Globus pallidus (tissue), 1 donor: ENCODE measurements at places on chromosomes 4 and X.

GRCh38 chrX:16718824-16719333 lies 533 bp upstream of the SYAP1 start:
- no peak for DNase-seq

DNA sequence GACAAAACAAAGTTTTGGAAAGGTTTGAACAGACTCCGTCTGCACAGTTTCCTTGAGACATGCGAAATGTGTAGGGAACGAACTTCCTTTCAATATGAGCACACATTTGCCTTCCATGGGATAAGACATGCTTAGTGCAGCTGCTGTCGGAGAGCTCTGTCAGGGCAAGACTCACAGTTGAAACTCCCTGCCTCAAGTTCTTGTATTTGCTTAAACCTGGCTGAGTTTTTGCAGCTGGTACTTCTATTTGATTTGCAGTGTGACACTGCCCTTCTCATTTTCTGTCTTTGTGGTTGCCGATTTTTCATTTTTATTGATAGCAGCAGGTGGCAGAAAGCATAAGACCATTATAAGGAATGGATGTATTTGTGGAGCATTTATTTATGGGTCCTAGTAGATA lies 18.2 kb upstream of the RHOH start:
- no peak for DNase-seq

- no peak for DNase-seq
These were observed 1312.0 kb downstream of the PCDH7 start for GRCh38 chr4:32032136-32032672.

- DNase-seq, result no peak
These were observed 5.6 kb downstream of the OTC start for GRCh38 chrX:38357747-38358673.

- DNase-seq, result no peak
These were observed 72.7 kb upstream of the BOD1L1 start for GRCh38 chr4:13700021-13700857.

DNA sequence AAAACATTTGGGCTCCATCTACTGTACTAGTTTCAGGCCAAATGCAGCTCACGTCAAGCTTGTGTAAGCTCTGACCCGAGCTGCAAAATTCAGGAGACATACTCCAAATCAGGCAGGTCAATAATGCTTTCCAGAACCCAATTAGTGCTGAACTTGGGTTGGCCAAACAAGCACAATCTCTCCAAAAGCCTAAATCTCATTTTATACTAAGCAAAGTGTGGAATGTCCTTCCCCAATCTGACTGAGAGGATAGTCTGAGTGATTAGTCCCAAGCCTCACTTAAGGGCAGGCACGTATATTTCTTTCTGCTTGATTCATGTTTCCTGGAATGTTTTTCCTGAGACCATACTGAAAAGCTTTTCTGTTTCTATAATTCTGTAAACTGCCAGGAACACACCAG lies 79.9 kb downstream of the NKX6-1 start:
- DNase-seq, result no peak

DNA sequence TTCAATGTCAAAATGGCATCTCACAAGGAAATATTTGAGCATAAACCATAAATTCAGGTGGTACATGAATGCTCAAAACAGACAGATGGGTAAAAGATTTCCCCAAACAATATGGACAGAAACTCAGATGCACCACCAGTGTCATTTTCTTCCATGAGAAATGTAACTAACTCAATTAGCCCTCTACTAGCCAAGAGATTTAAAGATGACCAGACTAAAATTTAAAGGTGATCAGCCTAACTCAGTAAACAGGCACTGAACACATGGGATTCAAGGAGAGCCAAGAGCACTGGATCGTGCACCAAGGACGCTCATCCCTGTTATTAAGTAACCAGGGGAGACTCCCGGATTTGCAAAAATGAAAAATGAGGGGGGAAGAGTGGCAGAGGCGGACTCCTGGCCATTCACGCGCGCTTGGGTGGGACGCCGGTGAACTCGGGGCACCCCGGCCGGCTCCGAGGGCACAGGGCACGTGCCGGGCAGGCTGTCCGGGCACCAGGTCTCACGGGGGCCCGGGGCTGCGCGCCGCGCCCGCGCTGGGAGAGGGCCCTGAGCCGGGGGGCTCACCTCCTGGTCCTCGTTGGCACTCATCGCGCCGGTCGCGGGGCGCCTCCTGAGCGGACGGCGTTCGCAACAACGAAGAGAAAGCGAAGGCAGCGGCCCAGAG lies 490 bp downstream of the RWDD4 start:
- DNase-seq, result peak; percentile 17

- DNase-seq, result no peak
These were observed 1528.3 kb downstream of the RPA4 start for GRCh38 chrX:98412058-98412457.

- DNase-seq, result no peak
These were observed at the start of gene VEGFD for GRCh38 chrX:15384304-15384703. TSS of gene VEGFD (minus strand) at chrX:15384413. CDS start at chrX:15383946, 467 bp downstream.

- DNase-seq, result no peak
These were observed 63.9 kb upstream of the PTPN13 start for GRCh38 chr4:86530183-86530582.

GRCh38 chrX:31039327-31039711 lies 32.5 kb downstream of the FTHL17 start:
- DNase-seq, result no peak

- no peak for DNase-seq
These were observed 184.4 kb downstream of the SPCS3 start for GRCh38 chr4:176504118-176504517.

- DNase-seq, result no peak
These were observed 9.0 kb downstream of the UBE2K start for GRCh38 chr4:39706741-39707511.

GRCh38 chr4:137310593-137311490 lies 221.5 kb downstream of the PCDH18 start:
- no peak for DNase-seq

DNA sequence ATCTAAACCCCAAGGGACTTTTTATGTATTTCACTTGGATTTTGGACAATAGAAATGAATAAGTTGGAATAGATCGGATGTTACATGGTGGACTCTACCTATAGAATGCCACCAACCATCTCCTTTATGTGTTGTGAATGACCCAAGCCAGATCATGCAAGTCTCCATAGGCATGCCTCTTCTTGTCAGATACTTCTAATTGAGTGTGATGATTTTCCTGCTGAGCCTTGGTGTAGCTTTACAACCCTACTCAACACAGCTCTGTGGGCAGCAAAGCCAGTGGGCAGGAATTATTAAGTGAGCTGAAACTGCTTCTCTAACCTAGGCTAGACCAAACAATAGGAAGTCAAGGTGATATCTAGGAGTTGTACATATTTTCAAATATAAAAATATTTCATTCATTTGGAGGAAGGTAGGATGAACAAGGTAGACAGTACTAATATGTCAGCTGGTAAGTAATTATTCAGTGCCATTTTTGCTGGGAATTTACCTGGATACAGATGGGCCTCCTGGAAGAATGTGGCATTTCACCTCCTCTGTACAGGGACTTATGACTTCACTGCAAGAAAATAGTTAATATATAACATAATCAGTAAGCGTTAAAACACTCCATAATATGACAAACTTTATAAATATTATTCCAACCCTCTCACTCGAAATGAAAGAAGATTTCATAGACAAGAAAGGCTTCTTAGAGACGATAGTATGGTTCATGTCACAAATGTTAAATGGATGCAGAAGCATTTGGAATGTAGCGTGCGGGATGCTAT lies 298.0 kb upstream of the FAT1 start:
- DNase-seq, result no peak

DNA sequence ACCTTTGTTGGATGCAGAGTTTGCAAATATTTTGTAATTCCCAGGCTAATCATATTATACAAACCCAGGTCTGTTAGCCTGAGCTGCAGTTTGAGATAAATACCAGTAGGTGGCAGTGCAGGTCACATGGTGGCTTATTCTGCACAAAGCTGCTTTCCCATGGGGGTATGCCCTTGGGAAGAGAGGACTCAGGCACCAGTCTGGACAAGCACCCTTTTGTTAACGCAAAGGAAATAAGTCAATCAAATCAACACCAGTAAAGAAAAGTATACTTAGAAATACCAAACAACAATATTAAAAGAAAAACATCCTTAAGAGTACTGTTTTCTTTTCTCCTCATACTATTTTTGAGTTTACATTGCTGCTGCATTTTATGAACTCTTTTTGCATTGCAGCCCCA lies 389.0 kb upstream of the ZFP42 start:
- DNase-seq, result peak; percentile 31

GRCh38 chr4:38499101-38499500 lies 164.9 kb upstream of the KLF3 start:
- no peak for DNase-seq

- DNase-seq, result no peak
These were observed 121.7 kb downstream of the TLL1 start for GRCh38 chr4:165994701-165995100.

GRCh38 chrX:42673301-42673810 lies 104.6 kb downstream of the PPP1R2C start:
- no peak for DNase-seq

- no peak for DNase-seq
These were observed 97.6 kb downstream of the AKAP4 start for GRCh38 chrX:50103176-50103575.

- no peak for DNase-seq
These were observed 432.9 kb downstream of the GRXCR1 start for GRCh38 chr4:43325220-43325967.

DNA sequence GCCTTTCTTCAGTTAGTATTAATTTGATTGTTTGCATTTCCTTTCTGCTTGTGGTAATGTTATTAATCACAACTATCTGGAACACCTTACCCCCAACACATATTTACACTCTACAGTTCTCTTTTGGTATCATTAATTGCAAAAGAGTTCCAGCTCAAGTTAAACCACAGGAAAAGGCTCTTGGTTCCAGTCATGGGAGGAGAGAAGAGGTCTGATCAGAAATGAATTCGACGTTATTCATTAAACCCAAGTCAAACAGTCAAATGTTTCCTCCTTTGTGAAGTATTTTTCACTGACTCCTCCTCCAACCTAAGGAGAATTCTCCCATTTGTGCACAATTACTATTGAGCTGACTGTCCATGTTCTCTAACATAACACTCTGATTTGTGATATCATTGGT lies 91.4 kb downstream of the SLC39A8 start:
- DNase-seq, result no peak

GRCh38 chr4:176359590-176359989 lies 39.8 kb downstream of the SPCS3 start:
- no peak for DNase-seq

- DNase-seq, result no peak
These were observed 103.3 kb upstream of the FAT1 start for GRCh38 chr4:186826846-186827533.

DNA sequence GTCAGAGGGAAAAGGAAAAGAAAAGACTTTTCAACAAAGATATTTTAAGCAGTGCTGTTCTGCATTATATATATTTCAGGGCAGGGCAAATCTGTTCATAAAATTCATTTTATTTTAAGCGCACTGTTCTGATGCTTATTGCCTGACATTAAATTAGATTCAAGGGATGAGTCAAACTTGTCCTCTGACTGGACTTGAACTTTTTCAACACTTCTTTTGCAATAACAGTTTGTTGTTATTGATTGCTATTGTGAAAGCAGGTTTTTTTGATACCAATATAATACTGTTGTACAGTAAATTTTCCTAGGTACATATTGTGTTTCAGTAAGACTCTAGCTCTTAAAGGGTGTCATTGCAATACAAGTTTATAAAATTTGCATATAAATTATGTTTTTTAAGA lies 481.3 kb downstream of the NAF1 start:
- no peak for DNase-seq

DNA sequence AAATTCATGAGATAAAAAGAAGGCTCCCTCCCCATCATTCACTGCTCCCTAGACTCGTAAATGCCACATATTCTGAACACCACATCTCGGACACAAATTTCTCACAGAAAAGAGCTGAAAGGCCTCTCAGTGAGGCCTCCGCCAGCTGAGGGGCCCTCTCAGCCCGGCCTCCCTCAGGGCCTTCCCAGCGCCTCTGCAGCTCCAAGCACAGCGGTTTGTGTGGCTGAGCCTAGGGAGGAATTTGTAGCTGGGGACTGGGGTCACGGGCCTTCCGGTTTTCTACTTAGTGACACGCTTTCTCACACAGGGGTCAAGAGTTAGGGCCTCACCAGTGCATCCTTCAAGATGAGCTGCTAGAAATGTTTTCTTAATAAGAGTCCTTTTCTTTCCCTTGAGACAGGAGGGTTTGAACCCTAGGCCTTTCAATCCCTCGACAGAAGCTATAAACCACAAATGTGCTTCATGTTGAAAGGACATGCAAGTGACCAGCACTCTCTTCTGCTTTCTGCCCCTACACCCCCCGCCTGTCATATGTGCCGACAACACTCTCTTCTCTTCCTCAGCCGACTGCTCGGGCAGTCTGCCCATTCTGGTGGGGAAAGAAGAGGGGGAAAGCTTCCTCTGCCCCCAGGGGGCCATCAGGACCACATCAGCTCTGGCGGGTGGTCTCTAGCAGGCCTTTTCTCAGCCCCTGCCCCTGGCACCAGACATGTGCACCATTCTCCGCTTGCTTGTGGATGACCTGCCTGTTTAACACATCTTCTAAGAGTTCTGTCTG lies 104.9 kb downstream of the CHIC2 start:
- no peak for DNase-seq

GRCh38 chr4:80221161-80221560 lies 23.9 kb downstream of the PRDM8 start:
- DNase-seq, result no peak

- peak; percentile 72 for DNase-seq
These were observed 3.1 kb upstream of the GRPEL1 start for GRCh38 chr4:7070729-7071511.

DNA sequence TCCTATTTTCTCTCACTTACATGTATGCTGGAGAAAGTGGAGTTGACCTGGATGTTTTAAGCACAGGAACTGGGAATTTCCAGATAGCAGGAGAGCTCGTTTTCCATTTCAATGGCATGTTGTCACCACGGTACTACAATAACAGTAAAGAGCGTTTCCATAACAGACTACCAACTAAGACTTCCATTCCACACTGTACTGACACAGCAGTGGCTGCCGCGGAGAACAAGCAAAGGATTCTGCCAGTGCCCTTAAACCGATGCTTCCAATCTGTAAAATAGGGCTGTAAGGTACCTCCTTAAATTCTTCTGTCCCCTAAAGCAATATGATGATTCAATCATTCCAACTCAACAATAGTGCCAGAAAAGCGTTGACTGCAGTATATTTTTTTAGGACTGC lies 143.9 kb downstream of the KLHL13 start:
- no peak for DNase-seq
